Foreskin keratinocyte (primary cell): ENCODE measurements at places on chromosomes 5 and 9. TPM values are rescaled to one million over a fixed set of nuclear protein-coding genes. Genes with fewer than 3 reads are reported as not detected.
A peak's percentile ranks its signal among the peaks of the same experiment; 100 is the strongest.

The SPATA31D4 gene
- polyA plus RNA-seq, result not detected in 2 replicates

DNA sequence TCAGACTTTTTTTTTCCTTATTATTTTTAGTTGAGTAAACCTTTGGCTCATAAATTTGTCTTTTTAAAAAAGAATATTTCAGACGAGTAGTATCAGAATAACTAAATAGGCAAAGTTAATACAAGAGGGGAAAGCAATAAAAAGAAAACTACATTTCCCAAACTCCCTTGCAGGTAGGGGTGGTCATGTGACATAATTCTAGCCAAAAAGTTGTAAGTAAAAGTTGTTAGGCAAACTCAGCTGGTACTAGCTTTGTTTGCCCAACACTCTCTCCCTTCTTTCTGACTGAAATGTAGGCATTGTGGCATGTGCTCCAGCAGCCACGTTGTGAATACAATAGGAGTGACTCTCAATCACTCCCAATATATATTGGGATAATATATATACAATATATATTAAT, 20.9 kb downstream of the GIN1 start:
- DNase-seq, result no peak

GRCh38 chr5:140238756-140239155, 63.8 kb downstream of the CYSTM1 start:
- no peak for DNase-seq

GRCh38 chr9:3477236-3477834, 48.5 kb downstream of the RFX3 start:
- no peak for DNase-seq

- no peak for DNase-seq
Measured at GRCh38 chr9:96649620-96650324, 5.3 kb downstream of the PRXL2C start.

DNA sequence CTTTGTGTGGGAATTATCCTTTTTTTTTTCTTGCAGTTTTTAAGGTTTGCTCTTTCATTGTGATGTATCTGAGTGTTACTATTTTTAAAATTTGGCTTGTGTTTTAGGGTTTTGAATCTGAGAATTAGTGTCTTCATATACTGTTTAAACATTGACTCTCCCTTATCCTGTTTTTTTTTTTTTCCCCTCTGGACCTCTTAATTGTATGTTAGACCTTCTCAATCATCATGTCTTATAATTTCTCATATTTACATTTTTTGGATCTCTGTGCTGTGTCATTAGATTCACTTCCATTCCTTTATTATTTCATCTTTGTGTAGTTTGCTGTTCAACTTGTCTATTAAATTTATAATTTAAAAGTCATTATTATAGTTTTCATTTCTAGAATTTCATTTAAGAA, 47.0 kb downstream of the SCAMP1 start:
- DNase-seq, result no peak

GRCh38 chr5:155729684-155730059, 597.3 kb upstream of the SGCD start:
- no peak for DNase-seq

- DNase-seq, result peak; percentile 17
Measured at GRCh38 chr5:55407059-55407684, 99.4 kb downstream of the MTREX start.

DNA sequence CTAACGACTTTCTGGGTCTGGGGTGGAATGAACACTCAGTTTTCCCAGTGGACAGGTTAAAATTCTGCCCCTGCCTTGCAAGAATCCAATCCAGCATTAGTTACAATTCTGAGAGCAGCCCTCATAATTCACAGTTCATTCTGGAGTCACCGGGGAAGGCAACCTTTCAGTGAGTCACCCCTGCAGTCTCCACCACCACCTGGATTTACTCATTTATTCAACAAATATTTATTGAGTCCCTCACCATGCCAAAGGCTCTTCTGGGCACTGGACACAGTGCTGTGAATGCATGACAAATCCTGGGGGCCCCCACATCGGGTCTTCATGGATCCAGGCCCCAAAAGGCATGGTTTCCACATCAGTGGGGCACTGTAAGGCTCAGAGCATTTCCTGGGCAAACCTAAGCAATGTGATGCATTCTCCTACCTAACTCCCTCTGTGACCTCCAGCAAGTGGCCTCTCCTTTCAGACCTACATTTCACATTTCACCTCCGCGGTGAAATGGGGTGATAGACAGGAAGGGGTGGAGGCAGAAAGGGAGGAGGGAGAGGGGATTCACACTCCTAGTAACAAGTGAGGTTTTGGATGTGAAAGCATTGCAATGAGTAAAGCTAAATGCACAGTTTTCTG, 6.4 kb upstream of the MSX2 start:
- no peak for DNase-seq

DNA sequence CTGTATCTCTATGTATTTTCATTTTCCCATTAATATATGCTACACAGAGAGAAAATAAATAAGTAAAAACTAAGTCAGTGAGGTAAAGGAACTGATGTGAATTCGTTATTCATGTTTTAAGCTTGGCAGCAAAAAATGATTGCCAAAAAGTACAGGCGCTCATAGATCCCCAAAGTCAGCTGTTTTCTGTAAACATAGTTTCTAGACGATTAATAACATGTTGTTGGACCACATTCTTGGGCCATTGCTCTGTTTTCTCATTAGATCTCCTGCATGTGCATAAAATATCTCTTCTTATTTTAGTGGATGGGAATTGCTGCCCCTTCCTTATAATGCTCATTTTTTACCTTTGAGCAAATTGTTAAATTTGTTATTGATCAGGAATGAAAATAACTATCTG, 215.2 kb downstream of the TLE1 start:
- DNase-seq, result no peak
